ENCODE measurements at places on chromosomes 3 and 15.

DNA sequence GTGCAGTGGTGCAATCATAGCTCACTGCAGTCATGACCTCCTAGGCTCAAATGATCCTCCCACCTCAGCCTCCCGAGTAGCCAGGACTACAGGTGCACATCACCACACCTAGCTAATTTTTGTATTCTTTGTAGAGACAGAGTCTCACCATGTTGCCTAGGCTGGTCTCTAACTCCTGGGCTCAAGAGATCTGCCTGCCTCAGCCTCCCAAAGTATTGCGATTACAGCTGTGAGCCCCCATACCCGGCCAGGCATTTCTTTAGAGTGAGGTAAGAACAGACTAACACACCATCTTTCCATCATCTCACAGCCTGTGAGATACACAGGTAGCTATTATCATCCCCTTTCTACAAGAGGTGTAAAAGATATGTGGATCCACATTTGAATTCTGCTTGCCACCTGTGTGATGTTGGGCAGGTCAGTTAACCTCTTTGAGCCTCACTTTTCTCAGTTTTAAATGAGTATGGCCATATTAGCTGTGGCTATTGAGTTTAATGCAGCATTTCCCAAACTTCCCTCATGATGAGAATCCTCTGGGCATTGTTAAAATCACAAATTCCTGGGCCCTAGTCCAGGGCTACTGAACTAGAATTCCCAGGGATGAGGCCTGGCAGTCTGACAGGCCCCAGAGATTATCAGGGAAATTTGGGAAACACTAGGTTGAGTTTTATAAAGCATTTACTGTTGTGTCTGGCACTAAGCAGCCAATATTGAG is 46.0 kb downstream of the ANP32A start:
- DNase-seq, result no peak

DNA sequence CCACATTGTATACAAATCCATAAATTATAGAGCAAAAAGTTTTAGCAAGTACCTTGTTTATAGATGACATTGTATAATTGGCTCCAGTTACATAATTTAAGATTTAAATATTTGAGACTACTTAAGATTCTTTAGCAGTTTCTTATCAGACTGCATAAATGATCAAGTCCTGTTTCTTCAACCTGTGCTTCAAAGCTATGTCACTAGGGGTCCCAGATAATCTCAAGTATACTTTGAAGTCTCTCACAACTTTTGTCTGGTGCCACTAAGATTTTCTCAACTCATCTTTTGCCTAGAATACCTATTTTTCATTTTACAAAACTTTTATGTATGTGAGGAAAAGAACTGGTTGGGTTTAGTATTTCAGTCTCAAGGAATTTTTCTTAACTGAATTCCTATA is 205.5 kb downstream of the STAG1 start:
- DNase-seq, result no peak

DNA sequence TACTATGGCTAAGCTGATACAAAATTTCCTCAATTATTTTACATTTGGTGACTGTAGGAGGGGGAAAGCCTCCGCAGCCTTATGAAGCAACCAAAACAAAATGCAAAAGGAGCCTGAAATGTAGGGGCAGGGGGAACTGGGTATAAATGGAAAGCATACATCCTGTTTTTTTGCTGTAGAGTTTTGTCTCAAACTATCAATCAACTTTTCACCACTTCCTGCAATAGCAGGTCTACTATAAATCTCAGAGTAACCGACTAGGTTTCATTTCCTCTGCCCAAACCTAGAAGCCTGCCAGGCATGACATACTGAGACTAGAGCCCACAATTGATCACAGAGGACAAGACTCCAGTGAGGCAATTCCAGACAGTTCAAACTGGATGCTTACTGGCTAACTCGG is 91.3 kb downstream of the SHQ1 start:
- no peak for DNase-seq

DNA sequence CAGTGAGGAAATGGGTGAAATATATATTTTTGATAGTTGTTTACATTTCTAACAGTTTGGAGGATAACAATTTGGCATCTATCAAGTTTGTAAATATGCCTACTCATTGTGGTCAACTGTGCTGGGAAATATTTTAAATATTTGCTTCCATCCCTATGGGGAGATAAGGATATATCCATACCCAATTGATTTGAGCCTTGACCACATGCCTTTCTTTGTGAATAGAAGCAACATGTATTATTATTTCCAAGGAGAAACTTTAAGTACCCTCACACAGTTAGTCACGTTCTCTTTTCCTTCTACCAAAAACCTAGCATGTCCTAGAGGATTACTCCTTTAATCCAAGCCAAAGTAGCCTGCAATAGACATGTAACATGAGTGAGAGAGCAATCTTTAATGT is 245.4 kb upstream of the CBLB start:
- DNase-seq, result no peak

DNA sequence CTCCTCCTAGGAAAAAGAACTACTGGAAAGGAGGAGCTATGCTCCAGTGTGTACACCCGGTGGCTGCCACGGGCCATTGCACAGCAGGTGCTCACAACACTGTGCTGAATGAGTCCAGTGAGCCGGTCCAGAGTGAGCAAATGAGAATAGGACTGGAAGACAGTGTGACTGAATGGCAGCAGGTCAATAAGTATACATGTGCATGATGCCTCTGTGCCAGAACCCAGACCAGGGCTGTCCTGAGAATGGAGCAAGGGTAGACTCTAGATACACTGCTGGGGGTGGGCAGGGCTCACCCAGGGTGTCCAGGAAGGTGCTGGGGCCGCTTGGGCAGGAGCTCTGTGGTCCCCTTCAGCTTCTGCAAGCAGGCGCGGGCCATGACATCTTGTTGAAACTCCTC is 8.3 kb downstream of the POLG start:
- no peak for DNase-seq

DNA sequence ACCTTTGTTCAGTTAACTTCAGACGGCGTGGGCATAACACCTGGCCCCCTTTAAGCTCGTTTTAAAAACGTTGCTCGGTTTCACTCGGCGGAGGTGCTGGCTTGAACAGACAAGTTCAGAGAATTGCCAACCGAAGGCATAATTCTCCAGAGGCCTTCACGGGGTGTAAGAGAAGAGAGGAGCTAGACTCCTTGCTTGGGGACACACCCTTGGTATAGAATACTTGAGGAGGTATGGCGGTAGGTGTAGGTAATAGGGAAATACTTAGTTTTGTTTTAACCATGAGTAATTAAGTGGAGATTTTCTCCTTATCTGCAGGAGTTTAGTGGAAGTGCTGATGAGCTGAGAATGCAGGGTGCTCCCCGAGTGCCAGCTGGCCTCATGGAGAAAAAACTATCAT is 921 bp downstream of the FBXL2 start:
- DNase-seq, result peak; percentile 2

DNA sequence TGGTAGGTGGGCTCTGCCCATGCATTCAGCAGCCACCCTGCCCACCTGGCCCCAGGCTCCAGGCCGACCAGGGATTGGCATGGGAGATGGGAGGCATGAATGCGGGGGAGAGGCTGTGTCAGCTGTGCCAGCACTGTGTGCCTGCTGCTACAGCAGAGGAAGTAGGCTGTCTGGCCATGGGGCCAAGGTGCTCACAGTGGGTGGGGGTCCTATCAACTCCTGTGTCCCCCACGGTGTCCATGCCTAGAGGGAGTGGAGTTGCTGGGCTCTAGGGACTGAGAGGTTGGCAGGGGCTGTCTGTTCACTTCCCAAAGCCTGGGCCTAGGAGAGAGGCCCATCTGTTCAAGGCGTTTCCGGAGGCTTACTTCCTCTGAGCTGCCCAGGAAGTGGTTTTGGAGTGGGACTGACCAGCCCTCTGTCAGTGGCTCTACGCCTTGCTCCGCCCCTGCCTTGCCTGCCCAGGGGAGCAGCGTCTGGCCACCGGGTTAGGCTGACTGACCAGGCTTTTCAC is 5.8 kb downstream of the PRKCD start:
- DNase-seq, result no peak

GRCh38 chr3:64832098-64832497 is 144.3 kb upstream of the ADAMTS9 start:
- DNase-seq, result peak; percentile 30

GRCh38 chr3:172648747-172649146 is 62.1 kb downstream of the NCEH1 start:
- DNase-seq, result no peak

DNA sequence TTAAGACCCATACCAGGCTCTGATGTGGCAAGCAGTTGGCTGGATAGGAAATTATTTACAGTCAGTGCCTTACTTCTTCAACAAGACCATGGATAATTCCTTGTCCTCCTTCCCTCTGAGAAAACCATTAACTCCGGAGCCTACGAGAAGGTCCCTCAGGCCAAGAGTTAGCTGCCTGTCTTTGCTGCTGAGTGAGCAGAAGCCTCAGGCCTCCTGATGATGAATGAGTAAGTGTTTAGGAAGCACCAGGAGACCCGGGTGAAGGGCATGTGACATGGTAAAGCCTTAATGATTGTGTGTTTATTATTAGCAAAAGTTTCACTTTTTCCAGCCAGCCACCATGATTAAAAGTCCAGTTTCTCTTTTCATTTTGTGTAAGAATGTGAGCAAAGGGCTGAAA is 174.9 kb upstream of the TOPAZ1 start:
- no peak for DNase-seq

- no peak for DNase-seq
Measured at GRCh38 chr3:191543897-191544296, 82.9 kb downstream of the PYDC2 start.

- no peak for DNase-seq
Measured at GRCh38 chr3:7700977-7701376, 800.6 kb upstream of the LMCD1 start.

DNA sequence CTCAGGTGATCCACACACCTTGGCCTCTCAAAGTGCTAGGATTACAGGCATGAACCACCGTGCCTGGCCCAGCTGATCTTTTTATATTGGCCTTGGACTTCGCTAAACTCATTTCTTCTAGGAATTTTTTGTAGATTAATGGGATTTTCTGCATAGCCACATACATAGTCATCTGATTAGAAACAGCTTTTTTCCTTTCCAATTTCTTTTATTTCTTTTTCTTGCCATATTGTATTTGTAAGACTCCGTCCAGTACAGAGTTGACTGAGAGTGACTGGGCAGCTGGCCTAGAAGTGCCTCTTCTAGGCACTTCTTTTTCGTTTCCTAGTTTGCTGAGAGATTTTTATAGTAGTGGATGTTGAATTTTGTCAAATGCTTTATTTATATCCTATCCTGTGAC is 37.4 kb downstream of the ARIH1 start:
- DNase-seq, result no peak
